ENCODE measurements at places on chromosomes 3 and 15.
A peak's percentile ranks its signal among the peaks of the same experiment; 100 is the strongest.

- no peak for DNase-seq
Observed at GRCh38 chr3:179156170-179156569, 8.0 kb downstream of the PIK3CA start.

GRCh38 chr3:118587847-118588246 lies 446.8 kb downstream of the IGSF11 start:
- DNase-seq: no peak

- no peak for DNase-seq
Observed at GRCh38 chr3:134306320-134306719, 55.7 kb upstream of the RYK start.

DNA sequence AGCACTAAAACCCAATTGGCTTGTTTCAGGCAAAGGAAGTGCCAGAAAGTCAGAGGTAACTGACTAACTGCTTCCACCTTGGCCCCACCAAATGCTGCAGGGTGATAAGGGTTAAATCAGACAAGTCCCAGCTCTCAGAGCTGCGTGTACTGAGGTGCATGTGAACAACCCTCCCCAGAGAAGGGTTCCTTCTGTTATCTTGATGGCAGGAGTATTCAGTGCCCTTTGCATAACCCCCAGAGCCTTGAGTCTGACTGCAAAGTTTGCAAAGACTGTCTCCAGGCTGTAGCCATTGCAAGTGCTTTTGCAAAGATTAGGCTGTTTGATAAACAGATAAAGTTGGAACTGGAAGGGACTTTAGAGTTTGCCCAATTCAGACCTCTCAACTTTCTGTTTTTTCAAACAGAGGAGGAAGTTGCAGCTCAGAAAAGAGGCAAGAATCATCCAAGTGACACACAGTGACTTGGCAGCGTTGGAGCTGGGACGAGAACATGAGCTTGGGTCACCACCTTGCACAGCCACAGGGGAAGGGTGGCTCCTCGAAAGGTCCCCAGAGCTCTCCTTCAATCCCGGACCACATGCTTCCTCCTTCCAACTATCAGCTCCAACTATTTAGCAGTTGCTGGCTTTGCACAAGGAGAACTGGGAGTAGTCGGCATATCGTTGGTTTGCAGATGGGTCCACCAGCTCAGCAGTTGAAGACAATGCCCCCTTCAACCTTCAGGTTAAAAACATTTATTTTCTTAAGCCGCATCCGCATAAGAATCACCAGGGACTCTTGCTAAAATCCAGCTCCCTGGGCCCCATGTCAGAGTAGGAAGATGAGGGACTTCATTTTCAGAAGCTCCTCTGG lies 224.8 kb upstream of the HES1 start:
- no peak for DNase-seq

- DNase-seq: no peak
Observed at GRCh38 chr3:134464064-134464688, 21.6 kb downstream of the ANAPC13 start.

DNA sequence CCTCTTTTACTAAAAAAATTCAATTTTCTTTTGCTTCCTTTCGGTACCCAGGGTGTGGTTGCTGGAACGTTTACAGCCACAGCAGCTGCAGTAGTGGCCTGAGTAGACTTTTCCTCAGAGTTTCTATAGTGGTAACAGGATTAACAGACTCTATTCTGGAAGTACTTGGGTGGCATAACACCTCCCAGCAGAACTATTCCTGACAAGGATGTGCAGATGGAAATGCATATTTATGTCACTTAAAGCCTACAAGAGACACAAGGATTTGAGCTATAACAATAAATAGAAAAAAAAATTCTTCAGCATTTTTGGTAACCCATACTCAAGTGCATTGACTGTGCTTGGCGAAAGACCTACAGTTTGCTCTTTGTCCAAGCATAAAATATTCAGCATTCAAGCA lies 94.0 kb downstream of the MDFIC2 start:
- DNase-seq: no peak

DNA sequence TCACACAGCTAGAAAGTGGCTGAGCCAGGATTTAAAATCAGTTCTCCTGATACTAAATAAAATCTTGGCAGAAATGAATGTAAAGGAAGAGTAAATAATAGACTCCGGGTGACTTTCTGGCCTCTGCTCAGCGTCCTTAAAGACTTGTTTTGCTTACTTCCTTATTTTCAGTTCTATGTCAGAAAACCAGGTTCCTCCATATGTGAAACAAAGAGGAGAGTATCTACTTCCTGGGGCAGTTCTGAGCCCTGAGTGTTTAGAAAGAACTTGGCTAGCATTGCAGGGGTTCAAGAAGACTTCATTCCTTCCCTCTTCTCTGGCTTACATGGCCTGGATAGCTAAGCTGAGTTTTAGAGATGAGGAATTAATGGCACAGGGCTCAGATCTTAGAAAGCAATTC lies 222.8 kb upstream of the TLE3 start:
- no peak for DNase-seq

DNA sequence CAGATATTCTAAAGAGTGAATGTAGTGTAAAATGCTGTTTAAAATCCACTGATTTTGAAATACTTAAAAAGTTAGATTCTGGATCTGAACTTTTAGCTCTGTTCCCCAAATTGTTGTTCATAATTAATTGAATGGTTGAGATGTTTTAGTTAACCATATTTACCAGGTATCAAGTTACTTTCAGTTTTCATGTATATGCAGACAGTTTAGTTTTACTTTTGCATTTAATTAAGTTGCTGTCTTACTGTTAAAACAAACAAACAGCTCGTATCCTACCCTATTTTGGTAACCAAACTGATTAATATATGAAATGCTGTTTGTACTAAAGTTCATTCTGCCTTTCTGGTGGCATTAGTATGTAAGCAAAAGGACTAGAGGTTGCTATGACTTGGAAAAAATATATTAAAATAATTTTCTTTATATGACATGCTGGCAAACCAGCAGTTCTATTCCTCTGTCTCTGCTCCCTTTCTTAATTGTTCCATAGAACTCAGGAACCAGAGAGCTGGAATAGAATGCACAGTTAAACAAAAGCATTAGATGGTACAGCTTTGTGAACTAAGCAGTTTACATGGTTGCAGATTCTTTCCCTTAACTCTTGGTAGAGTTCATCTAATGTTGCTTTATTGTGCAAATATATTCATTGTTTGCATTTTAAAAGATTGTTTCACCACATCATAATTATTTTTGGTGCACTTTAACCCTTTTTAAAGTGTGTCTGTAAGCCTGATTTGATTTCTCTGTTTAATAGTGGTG lies 39.5 kb upstream of the SCAANT1 start:
- no peak for DNase-seq

GRCh38 chr3:86923071-86923491 lies 67.9 kb downstream of the VGLL3 start:
- DNase-seq: no peak

GRCh38 chr3:128145279-128145678 lies 8.0 kb upstream of the EEFSEC start:
- DNase-seq: no peak

DNA sequence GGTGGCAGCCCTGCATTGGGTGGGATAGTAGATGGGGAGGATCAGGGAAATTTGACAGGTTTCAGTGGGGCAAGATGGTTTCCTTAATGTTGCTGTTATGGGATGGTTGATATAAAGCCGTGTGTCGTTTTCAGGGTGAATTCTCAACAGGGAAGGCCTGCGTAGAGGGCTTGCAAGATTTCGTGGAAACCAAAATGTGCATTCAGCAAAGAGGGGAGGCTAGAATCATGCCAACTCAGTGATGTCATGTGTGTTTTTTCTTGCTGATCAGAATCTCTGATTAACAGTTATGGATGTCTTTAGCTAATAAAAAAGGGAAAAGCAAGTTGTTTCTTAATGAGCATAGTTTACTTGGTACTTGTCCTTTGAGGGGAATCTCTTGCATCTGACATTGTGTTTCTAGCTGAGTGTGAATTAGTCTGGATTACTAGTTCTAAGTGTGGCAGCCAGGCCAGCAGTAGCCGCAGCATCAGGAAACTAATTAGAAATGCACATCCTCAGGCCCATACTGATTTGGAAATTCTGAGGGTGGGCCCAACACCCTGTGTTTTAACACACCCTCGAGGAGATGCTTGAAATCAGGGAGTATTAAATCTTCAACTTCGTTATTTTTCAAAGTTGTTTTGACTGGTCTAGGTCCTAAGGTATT lies 24.8 kb downstream of the MRAS start:
- no peak for DNase-seq

DNA sequence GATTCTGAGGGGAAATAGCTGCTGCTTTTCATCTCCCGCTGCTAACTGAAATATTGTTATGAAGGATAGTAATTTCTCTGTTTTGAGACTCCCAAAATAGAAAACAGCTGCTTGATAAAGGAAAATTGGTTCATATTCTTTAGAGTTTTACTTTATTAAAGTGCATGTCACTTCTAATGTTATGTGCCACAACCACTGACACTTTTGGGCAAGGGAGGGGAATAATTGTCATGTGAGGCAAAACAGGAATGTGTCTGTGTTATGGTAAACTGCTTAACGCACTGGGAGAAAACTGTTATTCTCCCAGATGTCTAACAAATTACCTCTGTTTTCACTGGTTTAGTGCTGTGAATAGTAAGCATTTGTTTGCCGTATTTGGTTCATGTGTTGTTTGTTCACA lies 201.6 kb downstream of the PDZRN3 start:
- DNase-seq: no peak

DNA sequence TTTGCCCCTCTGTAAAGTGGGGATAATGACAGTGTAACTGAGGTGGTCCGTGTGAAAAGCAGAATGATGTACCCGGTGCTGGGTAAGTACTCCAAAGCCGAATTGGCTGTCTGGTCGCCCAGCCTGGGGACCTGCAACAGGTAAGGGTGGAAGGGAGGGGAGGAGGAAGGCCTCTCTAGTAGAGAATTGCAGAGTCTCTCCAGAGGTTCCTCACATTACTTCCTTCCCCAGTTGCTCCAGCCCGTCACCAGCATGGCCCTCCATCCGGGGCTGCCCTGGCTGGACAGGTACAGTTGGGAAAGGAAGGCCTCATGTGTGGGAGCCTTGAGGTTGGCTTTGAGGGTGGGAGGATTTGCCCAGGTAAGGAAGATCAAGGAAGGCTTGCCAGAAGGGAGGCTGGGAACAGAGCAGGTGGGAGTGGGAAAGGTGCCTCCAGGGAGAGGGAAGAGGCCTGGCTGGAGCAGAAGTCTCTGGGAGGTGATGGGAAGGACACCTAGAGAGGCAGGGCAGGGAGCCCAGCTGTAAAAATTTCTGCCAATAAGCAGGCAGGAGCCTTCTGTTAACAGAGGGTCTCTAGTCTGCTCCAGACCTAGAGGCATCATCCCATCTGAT lies 1.7 kb upstream of the PSTPIP1 start:
- no peak for DNase-seq

DNA sequence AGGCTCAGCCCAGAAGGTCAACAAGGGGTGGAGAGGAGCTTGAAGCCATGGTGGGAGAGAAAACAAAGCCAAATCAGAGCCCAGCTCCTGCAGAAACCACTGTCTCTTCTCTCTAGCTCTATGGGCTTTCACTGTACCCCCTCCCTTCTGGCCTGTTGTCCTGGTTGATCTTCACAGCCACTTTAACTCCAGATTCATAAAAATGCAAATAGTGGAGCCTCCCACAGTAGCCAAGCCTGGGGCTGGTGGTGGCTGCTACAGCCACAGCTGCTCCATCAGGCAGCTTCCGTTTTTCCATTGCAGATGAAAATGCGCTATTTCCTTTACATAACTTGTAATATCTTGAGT lies 20.7 kb upstream of the CAV3 start:
- DNase-seq: no peak

DNA sequence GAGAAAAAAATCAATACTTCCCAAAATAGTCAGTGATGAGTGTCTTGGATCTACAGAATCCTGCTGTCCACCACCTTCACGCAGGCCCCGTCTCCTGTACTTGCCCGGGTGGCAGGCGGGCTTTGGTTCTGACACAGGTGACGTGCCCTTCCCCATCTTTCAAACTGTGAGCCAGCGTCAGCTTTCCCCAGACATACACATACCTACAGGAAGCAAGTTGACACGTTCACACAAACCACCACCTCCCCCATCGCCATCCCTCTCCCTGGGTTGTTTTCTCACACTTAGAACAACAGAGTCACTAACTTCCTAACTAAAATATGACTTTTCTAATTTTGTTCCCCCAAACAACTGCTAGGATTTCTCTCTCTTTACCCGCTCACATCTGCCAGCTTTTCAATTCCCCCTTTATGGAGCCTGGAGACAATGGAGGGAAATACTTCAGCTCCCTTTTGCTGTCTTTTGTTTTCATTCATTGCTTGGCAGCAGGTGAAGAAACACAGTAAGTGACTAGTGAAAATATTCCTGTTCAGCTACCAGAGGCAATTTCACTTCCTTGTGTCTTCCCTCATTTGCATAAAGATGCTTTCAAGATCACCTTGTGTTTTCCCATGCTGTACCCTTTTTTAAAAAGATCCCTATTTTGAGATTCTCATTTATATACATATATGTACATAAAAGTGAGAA lies 248.3 kb downstream of the SLCO3A1 start:
- DNase-seq: no peak

- DNase-seq: no peak
Observed at GRCh38 chr3:42960786-42961185, 18.3 kb upstream of the GASK1A start.

GRCh38 chr3:143581972-143582722 lies 266.1 kb downstream of the SLC9A9 start:
- no peak for DNase-seq

GRCh38 chr3:59526999-59527398 lies 477.2 kb upstream of the CFAP20DC start:
- DNase-seq: no peak

GRCh38 chr15:55245059-55245458 lies 44.6 kb downstream of the RAB27A start:
- no peak for DNase-seq

GRCh38 chr15:45903283-45903682 lies 268.5 kb downstream of the SQOR start:
- no peak for DNase-seq

GRCh38 chr15:58420579-58421043 lies 11.2 kb upstream of the LIPC start:
- no peak for DNase-seq

GRCh38 chr3:8579096-8579495 lies 65.5 kb downstream of the SSUH2 start:
- no peak for DNase-seq

- no peak for DNase-seq
Observed at GRCh38 chr3:28206479-28206878, 34.9 kb upstream of the CMC1 start.

- DNase-seq: no peak
Observed at GRCh38 chr3:71101626-71102025, 481.9 kb downstream of the FOXP1 start.

GRCh38 chr15:80059786-80060355 lies 395 bp downstream of the ZFAND6 start:
- peak; percentile 23 for DNase-seq

GRCh38 chr3:31979001-31979697 lies 1.9 kb downstream of the OSBPL10 start:
- DNase-seq: no peak

DNA sequence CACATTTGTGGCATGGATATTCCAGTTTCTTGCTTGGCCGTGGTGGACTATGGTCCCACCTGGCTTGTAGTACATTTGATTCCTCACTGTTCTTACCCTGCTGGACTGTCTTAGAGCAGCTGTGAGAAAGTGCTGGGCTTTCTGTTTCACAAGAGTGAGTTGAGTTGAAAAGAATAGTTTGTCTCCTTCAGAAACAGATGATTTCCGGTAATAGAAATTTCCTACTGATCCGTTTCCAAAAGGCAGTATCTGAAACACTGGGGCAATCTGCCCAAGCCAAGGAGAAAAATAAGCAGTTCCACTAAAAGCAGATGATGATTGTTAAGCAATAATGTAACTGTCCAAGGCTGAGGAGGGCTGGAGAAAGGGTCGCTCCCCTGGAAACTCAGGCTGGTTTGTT lies 96.0 kb downstream of the SUCLG2 start:
- DNase-seq: no peak
